Osteocyte (in vitro differentiated cells): ENCODE measurements at places on chromosomes 1 and 21. TPM values are rescaled to one million over a fixed set of nuclear protein-coding genes. Genes with fewer than 3 reads are reported as not detected.

GRCh38 chr1:110321846-110322245 is 17.3 kb upstream of the RBM15 start:
- no peaks in the 10 kb centered on the region for H3K4me1 ChIP-seq
- H3K27ac ChIP-seq, result no peak overlapping the region
- peak; percentile 11 for DNase-seq
- no peak overlapping the region for H3K4me3 ChIP-seq
- H3K27me3 ChIP-seq, result peaks cover 25% of the 10 kb centered on the region

- no peaks in the 10 kb centered on the region for H3K36me3 ChIP-seq
- H3K4me1 ChIP-seq, result peaks cover 25% of the 10 kb centered on the region
- H3K4me3 ChIP-seq, result no peak overlapping the region
- no peak for DNase-seq
- no peak overlapping the region for H3K27ac ChIP-seq
- no peaks in the 10 kb centered on the region for H3K27me3 ChIP-seq
Observed at GRCh38 chr1:91609551-91609950, 108.9 kb downstream of the CDC7 start.

Gene ARHGAP29
- total RNA-seq, result 180 and 187 TPM in 2 replicates

Gene LCE2C
- not detected in 2 replicates for total RNA-seq

Gene C4BPA
- total RNA-seq, result not detected in 2 replicates

Gene LCE2B
- not detected in 2 replicates for total RNA-seq

- H3K4me1 ChIP-seq, result peaks cover 52% of the 10 kb centered on the region
- peaks cover 53% of the 10 kb centered on the region for H3K36me3 ChIP-seq
- peak overlapping the region; percentile 69 for H3K27ac ChIP-seq
- H3K27me3 ChIP-seq, result no peaks in the 10 kb centered on the region
Observed at GRCh38 chr1:42931108-42931539, 27.5 kb downstream of the SLC2A1 start.

- no peaks in the 10 kb centered on the region for H3K27me3 ChIP-seq
- H3K4me3 ChIP-seq, result no peak overlapping the region
- H3K27ac ChIP-seq, result no peak overlapping the region
Observed at GRCh38 chr1:158675563-158676323, 10.8 kb downstream of the SPTA1 start.

DNA sequence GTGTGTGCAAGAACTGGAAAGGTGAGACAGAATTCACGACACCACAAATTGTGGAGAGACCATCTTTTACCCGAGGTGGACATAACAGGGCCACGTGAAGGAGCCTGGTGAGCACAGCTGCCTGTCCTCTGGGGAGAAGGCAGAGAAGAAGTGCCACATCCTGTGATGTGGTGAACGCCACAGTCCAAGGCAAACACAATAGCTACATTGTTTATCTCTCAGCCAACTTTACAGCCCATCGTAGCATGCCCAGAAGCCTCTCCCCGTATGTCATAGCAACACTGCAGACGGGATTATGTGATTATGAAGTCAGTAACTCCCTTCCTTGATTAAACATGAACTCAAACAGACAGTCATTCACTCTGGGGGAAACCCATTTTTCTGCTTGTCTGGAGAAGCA is 612.2 kb downstream of the SMYD3 start:
- H3K27me3 ChIP-seq, result no peaks in the 10 kb centered on the region
- no peak overlapping the region for H3K27ac ChIP-seq
- H3K4me3 ChIP-seq, result no peak overlapping the region

DNA sequence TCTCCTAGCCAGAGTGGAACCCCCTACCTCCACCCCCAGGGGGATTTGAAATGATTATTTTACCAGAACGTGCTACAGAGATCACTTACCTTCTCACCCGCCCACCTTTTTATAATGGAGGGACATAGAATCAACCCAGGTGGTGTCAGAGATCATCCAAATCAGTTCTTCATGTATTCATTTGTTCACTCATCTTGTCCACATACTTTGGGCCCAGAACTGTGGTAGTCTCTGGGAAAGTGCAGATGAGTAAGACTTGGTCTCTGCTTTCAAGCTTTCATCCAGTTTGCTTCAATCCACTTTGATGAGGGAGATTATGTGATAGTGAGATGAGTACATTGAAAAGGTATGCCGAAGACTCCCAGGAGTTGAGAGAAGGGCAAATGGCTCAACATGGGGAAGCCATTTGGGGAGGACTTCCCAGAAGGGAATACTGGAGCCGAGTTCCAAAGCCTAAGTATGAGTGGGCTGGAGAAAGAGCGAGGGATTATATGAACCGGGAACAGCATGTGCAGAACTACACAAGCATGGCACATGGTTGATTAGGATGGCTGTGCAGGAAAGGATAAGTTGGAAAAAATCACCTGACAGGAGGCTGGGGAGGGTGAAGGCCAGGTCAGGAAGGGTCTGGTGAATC is 1.9 kb downstream of the FGGY start:
- no peak overlapping the region for H3K27ac ChIP-seq
- H3K27me3 ChIP-seq, result no peaks in the 10 kb centered on the region
- peaks cover 17% of the 10 kb centered on the region for H3K4me1 ChIP-seq
- no peak overlapping the region for H3K4me3 ChIP-seq
- H3K36me3 ChIP-seq, result peaks cover 6% of the 10 kb centered on the region
- DNase-seq, result no peak

DNA sequence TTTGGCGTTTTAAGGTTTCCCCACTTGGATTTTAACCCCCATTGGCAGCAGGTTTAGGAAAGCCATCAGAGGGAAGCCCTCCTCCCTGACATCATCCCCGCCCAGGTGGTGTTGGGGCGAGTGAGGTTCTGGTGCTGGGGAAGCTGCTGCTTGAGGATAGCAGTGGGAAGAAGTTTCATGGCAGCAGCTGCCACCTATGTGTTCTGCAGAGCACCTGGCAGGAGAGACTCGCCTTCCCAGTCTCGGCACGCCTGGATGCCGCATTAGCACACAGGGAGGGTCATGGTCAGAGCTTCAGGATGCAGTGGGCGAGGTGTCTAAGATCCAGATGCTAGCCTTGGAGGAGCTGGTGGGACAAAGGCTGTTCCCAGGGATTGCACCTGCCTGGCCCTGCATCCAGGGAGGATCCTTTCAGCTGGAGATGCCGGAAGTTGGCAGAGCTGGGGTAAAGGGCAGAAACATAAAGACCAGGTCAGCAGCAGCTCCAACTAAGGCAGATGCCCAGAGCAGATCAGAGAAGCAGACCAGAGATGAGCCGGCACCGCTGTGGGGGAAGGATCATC is 33.9 kb downstream of the ABCG1 start:
- H3K27me3 ChIP-seq, result peaks cover 30% of the 10 kb centered on the region
- H3K27ac ChIP-seq, result no peak overlapping the region
- peaks cover 17% of the 10 kb centered on the region for H3K4me1 ChIP-seq

GRCh38 chr1:109265741-109266330 is 16.5 kb downstream of the CELSR2 start:
- H3K27ac ChIP-seq, result no peak overlapping the region
- H3K27me3 ChIP-seq, result no peaks in the 10 kb centered on the region
- peaks cover 6% of the 10 kb centered on the region for H3K36me3 ChIP-seq
- H3K4me1 ChIP-seq, result peaks cover 5% of the 10 kb centered on the region
- H3K4me3 ChIP-seq, result no peak overlapping the region
- no peak for DNase-seq

Gene DMRTA2
- 0.19 TPM in 1 of 2 replicates, not detected in the other for total RNA-seq
